Activated T-helper 2 cell treated with anti-CD3 and anti-CD28 coated beads, Interferon-gamma antibody, Interleukin-2, Interleukin-4, amounts not matched to agents 10 μg/mL and 5 μg/mL and 100 μg/mL, durations not matched to agents 14 hours and 24 hours and 36 hours (primary cell): ENCODE measurements at places on chromosomes 6 and 20.

GRCh38 chr6:147504848-147505247 lies 3.6 kb upstream of the SAMD5 start:
- DNase-seq, result no peak
- peaks cover 42% of the 10 kb centered on the region for H3K27me3 ChIP-seq
- H3K36me3 ChIP-seq, result no peaks in the 10 kb centered on the region
- no peak overlapping the region for H3K27ac ChIP-seq
- peaks cover 12% of the 10 kb centered on the region for H3K4me1 ChIP-seq

- no peak overlapping the region for H3K27ac ChIP-seq
- H3K4me3 ChIP-seq, result no peak overlapping the region
- H3K36me3 ChIP-seq, result no peaks in the 10 kb centered on the region
- H3K27me3 ChIP-seq, result no peaks in the 10 kb centered on the region
- no peak for DNase-seq
Measured at GRCh38 chr20:6395695-6396094, 272.9 kb upstream of the FERMT1 start.

DNA sequence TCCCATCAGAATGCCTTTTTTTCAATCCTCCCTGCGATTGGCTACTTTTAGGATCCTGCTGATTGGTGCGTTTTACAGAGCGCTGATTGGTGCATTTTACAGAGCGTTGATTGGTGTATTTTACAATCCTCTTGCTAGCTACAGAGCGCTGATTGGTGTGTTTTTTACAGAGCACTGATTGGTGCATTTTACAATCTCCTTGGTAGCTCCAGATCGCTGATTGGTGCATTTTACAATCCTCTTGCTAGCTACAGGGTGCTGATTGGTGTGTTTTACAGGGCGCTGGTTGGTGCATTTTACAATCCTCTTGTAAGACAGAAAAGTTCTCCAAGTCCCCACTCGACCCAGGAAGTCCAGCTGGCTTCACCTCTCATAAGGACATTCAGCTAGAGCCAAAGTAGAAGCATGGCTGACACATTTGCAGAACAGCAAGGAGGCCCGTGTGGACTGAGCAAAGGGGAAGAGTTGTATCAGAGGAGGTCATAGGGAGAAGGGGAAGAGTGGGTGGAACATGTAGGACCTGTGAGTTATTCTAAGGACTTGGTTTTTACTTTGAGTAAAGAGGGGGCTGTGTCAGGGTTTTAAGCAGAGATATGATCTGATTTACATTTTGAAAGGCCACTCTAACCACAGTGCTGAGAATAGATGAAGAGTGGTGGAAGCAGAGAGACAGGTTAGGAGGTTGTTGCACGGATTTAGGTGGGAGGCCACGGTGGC lies 2.6 kb downstream of the ALDH5A1 start:
- peaks cover 22% of the 10 kb centered on the region for H3K4me1 ChIP-seq
- H3K27ac ChIP-seq, result no peak overlapping the region

- DNase-seq, result no peak
- H3K36me3 ChIP-seq, result no peaks in the 10 kb centered on the region
- H3K4me3 ChIP-seq, result no peak overlapping the region
- peaks cover 9% of the 10 kb centered on the region for H3K4me1 ChIP-seq
- H3K27ac ChIP-seq, result no peak overlapping the region
Measured at GRCh38 chr6:25387911-25388310, 108.7 kb downstream of the CARMIL1 start.
